Activated naive CD8-positive, alpha-beta T cell treated with anti-CD3 and anti-CD28 coated beads, Interleukin-2, amount 50 U/mL, for 24 hours (primary cell): ENCODE measurements at places on chromosomes 1 and 21.

DNA sequence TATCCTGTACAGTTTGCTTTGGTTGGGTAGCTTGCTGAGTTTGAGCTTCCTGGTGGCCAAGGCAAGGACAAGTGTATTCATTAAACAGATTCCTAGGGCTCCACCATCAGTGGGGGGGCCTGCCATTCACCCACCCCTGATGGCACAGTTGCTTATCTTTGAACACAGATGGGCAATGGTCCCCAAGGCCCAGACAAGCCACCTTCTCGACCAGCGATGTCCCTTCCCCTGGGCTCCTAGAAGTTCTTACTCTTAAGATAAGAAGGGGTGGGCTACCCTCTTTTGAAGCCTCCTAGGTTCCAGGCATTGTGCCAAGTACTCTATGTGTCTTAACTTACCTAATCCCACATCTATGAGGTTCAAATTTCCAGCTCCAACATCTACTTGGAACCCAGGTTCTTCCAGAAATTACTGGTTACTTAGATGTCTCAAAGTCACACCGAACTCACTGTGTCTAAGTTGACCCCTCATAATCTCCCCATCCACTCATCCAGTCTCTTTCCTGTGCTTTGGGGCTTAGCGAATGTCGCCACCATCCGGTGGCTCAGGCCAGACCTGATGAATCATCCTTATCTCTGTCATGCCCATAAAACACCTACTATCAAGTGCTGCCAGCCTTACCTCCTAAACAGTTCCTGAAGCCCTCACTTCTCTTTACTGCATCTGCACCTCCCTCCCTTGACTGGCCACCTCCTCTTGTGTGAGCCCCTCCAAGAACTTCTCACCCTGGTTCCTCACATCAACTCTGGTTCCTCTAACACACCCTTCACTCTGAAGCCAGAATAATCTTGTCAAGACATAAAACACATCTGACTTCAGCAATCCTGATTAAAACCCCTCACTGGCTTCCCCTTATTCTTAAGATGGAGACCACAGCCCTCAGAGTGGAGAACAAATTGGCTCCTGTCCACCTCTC lies 50.1 kb downstream of the KLHDC7A start:
- peak; percentile 4 for DNase-seq

- DNase-seq, result no peak
Observed at GRCh38 chr1:40784141-40784770, 669 bp downstream of the KCNQ4 start.

GRCh38 chr21:44925378-44925755 lies 4.7 kb upstream of the ITGB2 start:
- DNase-seq, result no peak

GRCh38 chr1:246591504-246591903 lies 25.2 kb downstream of the CNST start:
- no peak for DNase-seq

GRCh38 chr1:231629132-231629531 lies 2.5 kb downstream of the DISC1 start:
- DNase-seq, result peak; percentile 26

- DNase-seq, result no peak
Observed at GRCh38 chr1:210736713-210737112, 397.2 kb downstream of the KCNH1 start.

- DNase-seq, result no peak
Observed at GRCh38 chr1:185594786-185595410, 139.3 kb upstream of the HMCN1 start.

GRCh38 chr1:211415700-211416099 lies 76.3 kb downstream of the RD3 start:
- DNase-seq, result no peak

DNA sequence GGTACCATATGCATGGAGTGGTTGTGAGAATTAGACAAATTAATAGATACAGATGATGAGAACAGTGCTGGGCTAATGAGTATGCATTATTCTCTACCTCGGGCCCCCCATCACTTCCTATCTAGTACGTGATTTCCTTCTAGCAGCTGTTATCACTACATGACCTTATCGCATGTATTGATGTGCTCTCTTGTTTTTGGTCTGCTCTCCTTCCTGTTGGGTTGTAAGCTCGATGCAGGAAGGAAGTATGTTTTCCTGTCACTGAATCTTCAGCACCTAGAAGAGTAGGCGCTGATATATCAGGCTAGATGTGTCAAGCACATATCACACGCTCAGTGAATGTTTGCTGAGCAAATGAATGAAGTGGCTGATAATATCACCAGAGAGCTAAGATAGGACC lies 43.9 kb upstream of the IFNAR2 start:
- no peak for DNase-seq

GRCh38 chr1:218344814-218345672 lies at the start of gene TGFB2:
TGFB2 (plus strand) TSS chr1:218345336; CDS start chr1:218346702, 1,366 bp downstream.
- peak; percentile 14 for DNase-seq

DNA sequence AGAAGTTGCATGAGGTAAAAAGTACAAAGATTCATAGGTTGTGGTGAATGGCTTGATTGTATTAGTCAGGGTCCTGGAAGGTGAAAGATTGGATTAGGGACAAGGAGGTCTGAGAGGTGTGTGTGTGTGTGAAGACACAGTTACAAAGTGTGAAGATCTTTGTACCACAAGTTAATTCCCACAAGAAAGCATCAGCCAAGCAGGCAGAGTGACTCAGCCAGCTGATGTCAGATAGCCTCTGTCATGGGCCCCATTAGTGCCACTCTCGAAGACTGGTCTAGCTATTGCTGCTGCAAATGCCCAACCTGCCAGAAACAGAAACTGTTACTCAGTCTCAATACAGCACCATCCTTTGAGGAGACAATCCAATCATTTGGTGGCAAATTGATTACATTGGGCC lies 96.5 kb downstream of the DTL start:
- peak; percentile 4 for DNase-seq

- DNase-seq, result no peak
Observed at GRCh38 chr21:41138711-41139110, 29.2 kb upstream of the BACE2 start.

- DNase-seq, result no peak
Observed at GRCh38 chr1:237590386-237590785, 300.3 kb downstream of the ZP4 start.

DNA sequence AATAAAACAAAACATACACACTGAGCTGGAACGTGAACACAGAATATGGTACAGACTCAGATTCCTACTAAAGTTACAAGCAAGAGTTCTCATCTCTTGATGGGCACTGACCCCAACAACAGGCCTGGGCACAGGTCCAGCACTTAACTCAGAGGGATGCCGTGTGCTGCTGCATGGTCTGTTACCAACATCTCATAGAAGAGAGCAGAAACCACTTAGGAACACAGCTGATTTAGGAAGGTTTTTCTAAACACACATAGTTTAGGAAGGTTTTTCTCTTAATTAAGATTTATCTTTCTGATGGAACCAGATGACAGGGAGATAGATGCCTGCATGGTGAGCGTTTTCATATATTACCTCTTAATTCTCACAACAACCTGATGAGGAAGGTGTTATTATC lies 1.5 kb downstream of the GCLM start:
- DNase-seq, result no peak

- no peak for DNase-seq
Observed at GRCh38 chr1:62196086-62196690, 1.5 kb downstream of the L1TD1 start.

GRCh38 chr1:247375747-247376146 lies 40.2 kb upstream of the NLRP3 start:
- DNase-seq, result no peak

DNA sequence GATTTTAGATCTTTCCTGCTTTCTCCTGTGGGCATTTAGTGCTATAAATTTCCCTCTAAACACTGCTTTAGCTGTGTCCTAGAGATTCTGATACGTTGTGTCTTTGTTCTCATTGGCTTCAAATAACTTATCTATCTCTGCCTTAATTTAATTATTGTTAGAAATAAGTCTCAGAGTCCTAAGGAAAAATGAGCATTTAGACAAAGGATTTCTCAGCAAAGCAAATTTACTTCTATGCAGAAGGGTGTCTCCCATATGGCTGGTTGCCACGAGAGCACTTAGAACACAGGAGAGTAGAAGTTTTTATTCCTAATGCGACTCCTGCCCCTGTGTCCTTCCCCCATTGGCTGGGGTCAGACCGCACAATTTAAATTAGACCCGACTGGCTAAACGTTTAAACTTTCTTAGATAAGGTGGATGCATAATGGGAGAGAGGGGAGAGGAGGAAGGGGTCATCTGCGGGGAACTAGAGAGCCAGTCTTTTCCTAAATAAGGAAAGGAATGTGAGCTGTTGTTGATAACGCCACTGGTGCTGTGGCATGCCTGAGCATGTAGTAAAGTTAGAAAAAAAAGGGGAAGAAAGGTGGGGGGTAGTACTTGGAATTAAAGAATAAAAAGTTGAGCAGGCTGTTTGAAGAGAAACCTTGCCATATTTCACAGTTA lies 170.2 kb downstream of the DYRK1A start:
- no peak for DNase-seq

DNA sequence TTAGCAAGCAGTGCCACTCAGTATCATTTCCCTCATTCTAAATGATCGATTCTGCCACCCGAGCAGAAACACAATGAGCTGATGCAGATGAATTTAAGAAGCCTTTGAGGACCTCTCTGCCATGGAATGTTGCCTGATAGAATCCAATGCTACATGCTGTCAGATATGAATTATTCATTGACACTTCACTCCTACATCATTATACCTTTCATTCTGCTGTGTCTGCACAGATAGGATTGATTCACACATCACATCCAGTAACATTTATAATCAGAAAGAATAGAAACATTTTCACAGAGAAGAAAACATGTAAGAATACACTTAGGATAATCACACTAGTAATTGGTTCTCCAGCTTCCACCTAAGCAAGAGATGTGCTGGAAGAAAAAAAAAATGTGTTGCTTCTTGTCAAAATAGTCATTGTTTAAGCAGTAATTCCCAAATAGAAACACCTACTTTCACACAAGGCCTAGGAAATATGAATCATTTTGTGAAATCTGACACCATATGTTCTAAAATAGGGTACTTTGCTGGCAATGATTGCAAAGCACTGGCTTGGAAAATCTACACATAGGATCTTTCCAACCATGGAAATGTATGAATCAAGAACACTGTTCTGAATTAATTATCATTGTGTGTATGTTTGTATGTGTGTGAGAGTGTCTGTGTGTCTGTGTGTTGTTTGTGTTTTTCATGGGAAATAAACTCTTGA lies 110.1 kb downstream of the GRIK1 start:
- no peak for DNase-seq

GRCh38 chr1:41622402-41622801 lies 137.9 kb upstream of the EDN2 start:
- DNase-seq, result no peak

GRCh38 chr1:212864201-212864600 lies 6.1 kb downstream of the FLVCR1 start:
- no peak for DNase-seq

- no peak for DNase-seq
Observed at GRCh38 chr1:54728027-54728426, 12.4 kb downstream of the TTC4 start.

GRCh38 chr1:178046591-178047270 lies 47.2 kb upstream of the RASAL2 start:
- no peak for DNase-seq

DNA sequence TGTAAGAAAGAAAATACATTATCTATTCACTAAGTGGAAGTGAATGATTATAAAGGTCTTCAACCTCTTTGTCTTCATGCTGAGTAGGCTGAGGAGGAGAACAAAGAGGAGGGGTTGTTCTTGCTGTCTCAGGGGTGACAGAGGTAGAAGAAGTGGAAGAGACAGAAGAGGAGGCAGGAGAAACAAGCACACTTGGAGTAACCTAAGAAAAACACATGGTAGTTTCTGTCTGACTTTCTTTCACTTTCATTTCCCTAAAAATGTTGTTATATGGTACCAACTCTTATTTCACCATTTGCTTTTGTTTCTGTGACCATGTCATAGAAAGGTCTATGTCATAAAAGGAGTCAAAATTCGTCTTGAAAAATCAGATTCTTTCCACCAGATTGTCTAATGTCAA lies 696.6 kb upstream of the BRINP3 start:
- no peak for DNase-seq

DNA sequence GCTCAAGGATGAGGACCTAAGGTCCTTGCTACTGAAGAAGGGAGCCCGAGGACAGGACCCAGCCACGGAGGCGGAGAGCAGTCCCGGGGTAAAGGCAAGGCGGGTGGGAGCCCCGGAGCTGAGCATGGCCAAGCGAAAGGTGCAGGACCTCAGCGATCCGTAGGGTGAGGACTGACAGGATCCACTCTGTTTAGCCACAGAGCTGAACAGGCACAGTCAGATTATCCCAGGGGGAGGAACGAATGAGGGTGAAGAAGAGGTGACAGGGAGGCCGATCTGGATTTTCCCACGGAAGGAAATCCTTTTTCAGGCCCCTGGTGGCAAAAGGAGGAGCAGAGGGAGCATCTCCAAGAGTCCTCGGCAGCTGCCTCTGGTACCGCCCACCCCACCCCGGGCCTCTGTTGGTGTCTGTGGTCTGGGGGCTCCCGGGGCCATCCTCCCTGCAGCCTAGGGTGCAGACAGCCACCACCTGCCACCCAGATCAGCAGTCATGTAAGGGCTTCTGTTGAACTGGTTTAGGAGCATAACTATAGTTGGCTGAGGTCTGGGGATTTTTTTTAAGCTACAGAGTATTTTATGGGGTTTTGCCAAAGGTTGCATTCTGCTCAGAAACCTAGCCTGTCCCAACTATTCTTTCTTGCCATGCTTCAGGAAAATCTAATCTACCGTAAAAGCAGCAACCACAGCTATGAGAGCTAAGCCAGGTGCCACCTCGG lies 32.3 kb upstream of the LBR start:
- no peak for DNase-seq

GRCh38 chr1:213868482-213868881 lies 119.3 kb upstream of the PROX1 start:
- no peak for DNase-seq

GRCh38 chr1:9246215-9246614 lies 11.6 kb downstream of the H6PD start:
- no peak for DNase-seq

GRCh38 chr1:209190591-209191261 lies 392.8 kb upstream of the CAMK1G start:
- peak; percentile 25 for DNase-seq

- no peak for DNase-seq
Observed at GRCh38 chr1:220882061-220882891, 3.0 kb downstream of the HLX start.

DNA sequence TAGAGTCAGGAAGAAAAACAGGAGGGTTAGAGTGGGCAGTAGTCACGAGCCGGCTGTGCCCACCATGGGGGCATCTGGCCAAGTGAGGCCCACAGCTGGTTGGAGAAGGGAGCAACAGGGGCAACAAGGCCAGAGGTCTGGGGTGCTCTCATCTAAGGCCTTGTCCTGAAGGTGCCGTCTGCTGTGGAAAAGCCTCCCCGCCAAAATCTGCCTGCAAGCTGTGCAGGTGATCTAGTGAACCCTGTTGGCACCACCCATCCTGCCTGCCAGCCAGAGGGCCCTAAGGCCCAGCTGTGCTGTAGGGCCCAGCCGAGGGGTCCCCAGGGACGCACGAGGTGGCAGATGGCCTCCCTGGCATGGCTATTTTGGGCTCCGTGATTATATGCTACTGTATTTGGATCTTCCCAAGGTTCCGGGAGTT lies 51.3 kb downstream of the LGR6 start:
- DNase-seq, result no peak

GRCh38 chr1:91700771-91701471 lies 185.0 kb downstream of the TGFBR3 start:
- no peak for DNase-seq
